ENCODE measurements at places on chromosomes 6 and 20.

GRCh38 chr6:11198663-11199603, 33.5 kb downstream of the NEDD9 start:
- no peak for DNase-seq

DNA sequence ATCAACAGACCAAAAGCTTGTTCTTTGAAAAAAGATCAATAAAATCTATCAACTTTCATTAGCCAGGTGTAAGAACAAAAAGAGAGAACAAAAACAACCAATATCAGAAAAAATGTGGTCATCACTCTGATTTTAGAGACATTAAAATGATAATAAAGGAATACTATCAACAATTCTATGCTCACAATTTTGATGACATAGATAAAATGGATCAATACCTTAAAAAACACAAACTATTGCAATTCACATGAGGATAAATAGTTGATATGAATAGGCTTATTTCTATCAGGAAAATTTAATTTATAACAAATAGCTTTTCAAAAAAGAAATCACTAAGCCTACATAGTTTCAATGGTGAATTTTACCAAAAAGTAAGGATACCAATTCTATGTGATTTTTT, 809.4 kb upstream of the EYS start:
- DNase-seq, result no peak

DNA sequence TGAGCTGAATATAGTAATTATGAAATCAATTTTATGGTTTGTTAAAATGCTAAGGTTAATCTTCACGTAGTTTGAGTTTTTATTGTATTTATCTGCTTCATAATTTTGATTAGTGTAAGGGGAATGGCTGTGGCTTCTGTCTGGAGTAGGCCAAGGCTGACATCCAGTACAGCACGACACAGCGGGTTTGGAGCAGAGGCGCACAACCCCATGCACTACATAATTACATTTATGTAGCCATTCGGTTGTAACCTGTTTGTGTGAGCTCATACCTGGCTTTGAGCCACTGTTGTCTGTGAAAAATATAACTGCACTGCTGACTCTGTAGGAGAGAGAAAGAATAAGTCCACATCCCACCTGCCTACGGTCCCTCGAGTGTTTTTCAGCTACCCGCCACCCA, 615.5 kb downstream of the EYS start:
- DNase-seq, result no peak

DNA sequence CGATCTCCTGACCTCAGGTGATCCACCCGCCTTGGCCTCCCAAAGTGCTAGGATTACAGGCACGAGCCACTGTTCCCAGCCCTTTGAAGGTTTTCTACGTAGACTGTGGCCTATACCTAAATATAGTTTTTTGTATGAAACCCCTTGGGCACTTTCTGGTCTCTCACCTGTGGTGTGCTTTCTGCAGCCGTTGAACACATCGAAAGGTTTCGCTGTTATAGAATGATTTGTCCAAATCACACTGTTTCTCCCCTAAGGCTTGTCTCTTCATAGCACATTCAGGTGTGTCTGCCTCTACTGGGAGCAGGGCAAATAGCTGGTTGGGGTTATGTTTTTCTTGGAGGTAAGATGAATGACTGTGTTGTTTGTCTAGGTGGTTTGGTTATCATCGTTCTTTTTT, 597.9 kb downstream of the RNF144B start:
- no peak for DNase-seq

GRCh38 chr6:56497240-56497639, 145.4 kb downstream of the DST start:
- no peak for DNase-seq

- DNase-seq, result no peak
Observed at GRCh38 chr6:7151381-7151780, 43.6 kb downstream of the RREB1 start.

DNA sequence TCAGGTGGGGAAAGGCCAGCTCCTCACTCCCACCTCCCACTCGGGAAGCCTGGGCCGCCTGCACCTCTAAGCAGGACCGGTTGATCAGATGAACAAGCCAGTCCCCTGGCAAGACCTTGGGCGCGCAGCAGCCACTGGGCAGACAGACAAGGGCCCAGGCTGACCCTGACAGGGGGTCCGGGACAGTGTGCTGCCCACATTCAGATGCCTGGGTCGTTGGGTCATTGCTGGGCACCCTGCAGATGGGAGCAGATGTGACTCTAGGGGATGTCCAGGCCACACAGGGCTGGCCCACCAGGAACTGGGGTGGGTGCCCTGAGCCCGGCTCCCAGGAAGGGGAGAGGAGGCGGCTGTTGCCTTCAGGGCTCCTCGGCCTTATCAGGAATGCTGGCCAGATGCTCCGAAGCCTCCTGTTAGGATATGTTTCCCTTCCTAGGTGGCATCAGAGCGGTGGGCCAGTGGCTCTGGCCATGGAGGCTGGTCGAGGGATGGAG, 17.3 kb upstream of the FRMD1 start:
- no peak for DNase-seq

DNA sequence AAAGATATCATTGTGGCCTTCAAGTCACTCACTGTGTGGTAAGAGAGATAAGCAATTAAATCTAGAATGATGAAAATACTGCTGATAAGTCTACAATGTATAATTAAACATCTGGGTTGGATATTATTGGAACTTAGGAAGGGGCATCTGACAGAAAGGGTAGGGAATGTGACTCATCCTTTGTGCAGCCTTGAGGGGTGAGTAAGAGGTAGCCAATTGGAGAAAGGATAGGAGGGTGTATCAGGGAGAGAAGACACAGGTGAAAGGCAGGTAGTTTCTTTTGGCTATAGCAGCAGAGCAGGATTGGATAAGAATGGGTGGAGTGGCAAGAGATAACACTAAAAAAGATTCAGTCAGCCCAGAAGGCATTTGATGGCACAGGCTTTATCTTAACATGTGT, 182.0 kb downstream of the COL21A1 start:
- DNase-seq, result no peak
